Activated T-cell treated with anti-CD3 and anti-CD28 coated beads, Interleukin-2, amount 50 U/mL, for 72 hours (primary cell): ENCODE measurements at places on chromosomes 11 and 22. TPM values are rescaled to one million over a fixed set of nuclear protein-coding genes. Genes with fewer than 3 reads are reported as not detected.

Gene DNAJB13
- 0.53 TPM for total RNA-seq

Gene OR6T1
- total RNA-seq: not detected

DNA sequence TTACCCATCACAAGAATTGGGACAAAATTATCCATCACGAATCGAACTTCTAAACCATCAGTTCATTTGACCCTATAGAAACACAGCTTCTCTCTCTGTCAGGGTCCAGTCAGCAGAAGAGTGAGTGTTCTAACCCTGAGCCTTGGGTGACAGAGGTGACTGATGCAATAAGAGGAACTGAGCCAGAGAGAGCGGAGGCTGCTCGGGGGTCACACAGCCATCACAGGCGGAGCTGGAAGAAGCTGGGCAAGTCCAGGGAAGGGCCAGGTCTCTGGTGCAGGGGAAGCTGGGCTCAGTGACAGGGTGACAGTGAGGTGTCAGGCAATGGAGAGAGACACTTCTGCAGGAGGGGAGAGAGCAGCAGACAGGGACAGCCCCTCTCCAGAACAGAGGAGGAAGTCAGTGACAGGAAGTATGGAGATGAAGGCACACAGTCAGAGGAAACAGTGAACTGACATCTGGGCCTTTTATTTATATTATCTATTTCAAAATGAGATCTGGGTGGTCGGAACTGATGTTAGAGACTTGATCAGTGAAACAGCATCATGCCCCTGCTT lies 184.0 kb upstream of the TBCEL start:
- DNase-seq: no peak

GRCh38 chr22:40366068-40366467 lies 4.3 kb upstream of the SGSM3 start:
- DNase-seq: no peak

DNA sequence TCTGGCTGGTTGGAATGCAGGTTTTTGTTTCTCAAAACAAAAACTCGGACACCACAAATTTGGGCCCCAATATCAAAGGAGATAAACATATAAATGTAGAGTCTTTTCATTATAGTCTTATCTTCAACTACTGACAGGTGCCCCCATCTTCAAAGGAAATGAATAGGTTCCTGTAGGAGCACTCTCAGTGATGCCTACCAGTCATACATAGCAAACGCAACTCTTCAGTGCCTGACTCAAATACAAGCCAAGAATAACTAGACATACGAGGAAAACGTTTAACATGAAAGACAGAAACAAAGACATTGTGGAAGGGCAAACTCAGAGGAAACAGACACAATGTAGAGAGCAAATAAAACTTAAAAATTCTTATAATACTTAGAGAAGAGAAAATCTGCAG lies 13.9 kb downstream of the KDM4D start:
- no peak for DNase-seq

GRCh38 chr11:103378931-103379330 lies 269.7 kb downstream of the DYNC2H1 start:
- DNase-seq: no peak
